ENCODE measurements at places on chromosomes 13 and 19.
A peak's percentile ranks its signal among the peaks of the same experiment; 100 is the strongest.

DNA sequence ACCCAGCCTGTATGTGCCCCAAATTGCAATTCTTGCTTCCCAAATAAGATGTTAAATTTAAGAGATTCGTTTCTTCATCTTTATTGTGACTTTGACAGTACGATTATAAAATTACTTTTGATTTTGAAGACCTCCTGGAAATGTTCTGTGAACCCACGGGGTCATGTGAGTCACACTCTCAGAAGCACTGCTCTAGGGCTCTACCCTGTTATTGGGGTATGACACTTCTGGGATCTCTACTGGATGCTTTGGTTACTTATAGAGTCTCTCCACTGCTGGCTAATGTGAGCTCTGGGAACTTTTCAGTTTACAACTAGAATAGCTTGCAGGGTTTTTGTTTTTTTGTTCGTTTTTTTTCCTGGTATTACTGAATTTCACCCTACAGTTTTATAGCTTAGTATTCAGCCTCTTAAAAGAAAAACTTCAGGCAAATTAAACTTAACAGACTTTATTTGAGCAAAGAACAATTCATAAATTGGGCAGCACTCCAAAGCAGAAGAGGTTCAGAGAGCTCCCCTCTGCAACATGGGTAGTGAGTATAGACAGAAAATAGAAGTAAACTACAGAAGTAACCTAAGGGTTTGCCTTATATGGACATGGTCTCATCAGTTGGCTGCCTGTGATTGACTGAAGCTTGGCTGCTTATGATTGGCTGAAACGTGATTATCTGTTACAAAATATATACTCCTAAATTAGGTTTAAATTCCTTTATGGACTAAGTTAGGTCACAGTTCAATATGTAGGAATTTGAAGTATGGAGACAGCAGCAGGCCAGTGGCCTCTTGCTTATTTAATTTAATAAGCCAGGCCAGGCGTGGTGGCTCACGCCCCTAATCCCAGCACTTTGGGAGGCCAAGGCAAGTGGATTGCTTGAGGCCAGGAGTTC is 28.5 kb upstream of the PSPC1 start:
- no peak for DNase-seq

DNA sequence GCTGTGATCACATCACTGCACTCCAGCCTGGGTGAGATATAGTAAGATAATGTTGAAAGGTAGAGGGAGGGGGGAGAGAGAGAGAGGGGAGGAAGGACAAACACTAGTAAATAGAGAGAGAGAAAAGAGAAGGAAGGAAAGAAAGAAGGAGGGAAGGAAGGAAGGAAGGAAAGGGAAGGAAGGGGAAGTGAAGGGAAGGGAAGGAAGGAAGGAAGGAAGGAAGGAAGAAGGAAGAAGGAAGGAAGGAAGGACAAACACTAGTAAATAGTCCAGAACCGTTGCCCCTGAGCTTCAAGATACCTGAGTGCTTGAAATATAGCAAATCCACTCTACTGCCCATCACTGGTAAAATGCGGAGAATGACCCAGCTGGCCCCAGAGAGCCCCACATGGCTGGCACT is 156.5 kb upstream of the ZNF507 start:
- DNase-seq, result no peak

- peak; percentile 51 for DNase-seq
These were observed 23.2 kb upstream of the GTF3A start for GRCh38 chr13:27401210-27401609.

GRCh38 chr13:67343777-67344176 is 113.6 kb upstream of the PCDH9 start:
- no peak for DNase-seq

DNA sequence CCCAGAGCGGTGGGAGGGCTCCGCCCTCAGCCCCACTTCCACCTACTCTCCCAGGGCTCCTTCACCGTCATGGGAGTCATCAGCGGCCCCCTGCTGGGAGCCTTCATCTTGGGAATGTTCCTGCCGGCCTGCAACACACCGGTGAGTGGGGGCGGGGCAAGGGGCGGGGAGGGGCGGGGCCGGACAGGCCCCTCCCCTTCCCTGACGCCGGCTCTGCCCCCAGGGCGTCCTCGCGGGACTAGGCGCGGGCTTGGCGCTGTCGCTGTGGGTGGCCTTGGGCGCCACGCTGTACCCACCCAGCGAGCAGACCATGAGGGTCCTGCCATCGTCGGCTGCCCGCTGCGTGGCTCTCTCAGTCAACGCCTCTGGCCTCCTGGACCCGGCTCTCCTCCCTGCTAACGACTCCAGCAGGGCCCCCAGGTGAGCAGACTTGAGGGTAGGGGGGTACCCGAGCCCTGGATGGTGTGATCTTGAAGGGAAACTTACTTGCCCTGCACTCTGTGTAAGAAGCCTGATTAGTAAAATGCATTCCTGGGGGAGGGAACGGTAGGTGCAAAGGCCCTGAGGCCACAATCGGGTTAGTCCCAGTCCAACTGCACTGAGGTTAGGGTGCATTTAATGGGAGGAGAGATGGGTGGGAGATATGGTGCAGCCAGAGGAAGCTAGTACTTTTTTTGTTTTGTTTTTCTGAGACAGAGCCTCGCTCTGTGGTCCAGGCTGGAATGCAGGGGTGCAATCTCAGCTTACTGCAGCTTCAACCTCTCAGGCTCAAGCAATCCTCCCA is 12.1 kb downstream of the SLC5A5 start:
- DNase-seq, result no peak

GRCh38 chr19:19368087-19368486 is 37.4 kb upstream of the GATAD2A start:
- no peak for DNase-seq

GRCh38 chr19:6238643-6239281 is 41.0 kb downstream of the MLLT1 start:
- peak; percentile 80 for DNase-seq

DNA sequence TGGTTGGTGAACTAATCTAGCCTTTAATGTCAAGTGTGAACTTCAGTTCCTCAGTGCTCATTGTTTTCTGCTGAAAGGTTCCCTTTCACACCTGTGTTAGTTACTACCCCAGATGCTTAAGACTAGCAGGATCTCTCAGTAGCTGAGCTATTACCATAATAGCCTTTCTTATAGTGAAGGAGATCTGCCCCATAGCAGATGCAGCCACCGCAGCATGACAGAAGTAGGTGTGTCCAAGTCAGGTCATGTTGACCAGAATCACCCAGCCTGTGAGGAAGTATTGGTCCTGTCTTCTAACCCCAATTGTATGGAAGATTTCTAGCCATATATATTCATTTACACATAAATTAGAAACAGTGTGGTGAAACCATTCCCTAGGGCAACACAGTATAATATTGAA is 37.3 kb downstream of the ZAR1L start:
- DNase-seq, result no peak

- DNase-seq, result no peak
These were observed 111.5 kb upstream of the DIAPH3 start for GRCh38 chr13:60275208-60275607.

DNA sequence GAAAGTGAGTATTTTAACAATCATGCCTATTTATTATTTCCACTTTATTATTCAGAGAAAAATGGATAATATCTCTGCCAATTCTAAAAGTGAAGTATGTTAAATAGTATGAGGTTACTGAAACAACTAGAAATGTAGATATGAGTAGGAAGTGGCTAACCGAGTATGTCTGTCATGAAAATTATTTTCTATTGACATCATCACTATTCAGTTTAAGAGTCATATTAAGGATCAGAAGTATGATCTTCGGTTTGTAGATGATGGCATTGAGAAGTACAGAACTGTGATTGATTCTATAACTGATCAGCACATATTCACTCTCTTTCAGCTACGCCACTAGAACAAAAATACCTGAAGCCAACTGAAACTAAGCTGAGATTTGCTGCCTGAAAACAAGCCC is 146.4 kb upstream of the SLITRK5 start:
- DNase-seq, result no peak

GRCh38 chr13:79382545-79383275 is 23.3 kb downstream of the RBM26 start:
- no peak for DNase-seq

- no peak for DNase-seq
These were observed 15.5 kb downstream of the KASH5 start for GRCh38 chr19:49403404-49404187.

GRCh38 chr19:53394522-53394973 is 401 bp upstream of the ZNF765 start:
- DNase-seq, result peak; percentile 75

DNA sequence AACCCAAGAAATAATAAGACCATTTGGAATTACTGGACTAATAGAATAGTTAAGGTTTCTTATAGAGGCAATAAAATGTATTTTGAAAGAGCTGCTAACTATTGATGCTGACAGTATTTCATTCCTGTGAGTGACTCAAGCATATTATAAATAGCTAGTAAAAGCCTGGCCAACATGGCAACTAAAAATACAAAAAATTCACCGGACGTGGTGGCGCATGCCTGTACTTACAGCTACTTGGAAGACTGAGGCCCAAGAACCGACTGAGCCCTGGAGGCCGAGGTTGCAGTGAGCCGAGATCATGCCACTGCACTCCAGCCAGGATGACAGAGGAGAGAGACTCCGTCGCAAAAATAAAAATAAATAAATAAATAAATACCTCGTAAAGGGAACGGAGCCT is 5.4 kb upstream of the ICAM3 start:
- DNase-seq, result no peak

DNA sequence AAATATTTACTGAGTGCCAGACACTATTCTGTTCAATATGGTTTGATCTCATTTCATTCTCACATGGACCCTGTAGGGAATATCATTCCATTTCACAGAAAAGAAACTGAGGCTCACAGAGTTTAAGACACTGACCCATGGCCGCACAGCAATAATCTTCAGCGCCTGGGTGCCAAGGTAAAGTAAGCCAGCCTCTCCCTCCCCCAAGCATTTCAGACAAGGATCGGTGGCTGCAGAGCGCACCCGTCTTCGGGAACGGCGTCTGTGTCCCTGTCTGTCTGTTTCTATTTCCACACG is 4.3 kb upstream of the PDE4A start:
- DNase-seq, result no peak

DNA sequence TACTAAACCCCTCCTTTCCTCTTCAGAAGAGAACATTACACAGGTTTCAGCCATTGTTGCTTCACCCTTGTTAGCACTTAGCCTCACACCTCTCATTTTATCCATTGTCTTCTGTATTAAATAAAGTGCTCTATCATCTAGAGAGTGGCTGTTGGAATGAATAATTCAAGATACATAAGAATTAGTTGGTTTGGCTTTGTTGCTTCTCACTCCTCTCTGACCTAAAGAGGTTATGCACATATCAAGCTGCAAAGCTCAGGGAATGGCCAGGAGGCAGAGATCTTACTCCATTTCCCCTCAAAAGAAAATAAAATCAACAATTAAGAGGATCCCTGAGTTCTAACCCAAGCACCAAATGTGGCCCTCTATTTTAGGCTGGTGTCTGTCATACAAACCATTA is 79.7 kb downstream of the DCT start:
- no peak for DNase-seq

DNA sequence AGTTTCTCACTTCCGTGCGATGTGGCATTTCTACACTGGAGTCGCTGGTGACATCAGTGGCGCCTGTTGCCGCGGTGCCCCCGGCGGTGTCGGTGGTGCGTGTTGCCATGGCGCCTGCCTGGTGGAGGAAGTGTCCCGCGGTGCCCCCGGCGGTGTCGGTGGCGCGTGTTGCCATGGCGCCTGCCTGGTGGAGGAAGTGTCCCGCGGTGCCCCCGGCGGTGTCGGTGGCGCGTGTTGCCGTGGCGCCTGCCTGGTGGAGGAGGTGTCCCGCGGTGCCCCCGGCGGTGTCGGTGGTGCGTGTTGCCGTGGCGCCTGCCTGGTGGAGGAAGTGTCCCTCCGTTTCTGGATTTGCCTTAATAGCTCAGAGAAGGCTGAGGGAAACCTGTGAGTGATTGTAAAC is 127.6 kb downstream of the KDM4B start:
- DNase-seq, result no peak

GRCh38 chr13:112117258-112117954 is 50.5 kb downstream of the SOX1 start:
- no peak for DNase-seq

DNA sequence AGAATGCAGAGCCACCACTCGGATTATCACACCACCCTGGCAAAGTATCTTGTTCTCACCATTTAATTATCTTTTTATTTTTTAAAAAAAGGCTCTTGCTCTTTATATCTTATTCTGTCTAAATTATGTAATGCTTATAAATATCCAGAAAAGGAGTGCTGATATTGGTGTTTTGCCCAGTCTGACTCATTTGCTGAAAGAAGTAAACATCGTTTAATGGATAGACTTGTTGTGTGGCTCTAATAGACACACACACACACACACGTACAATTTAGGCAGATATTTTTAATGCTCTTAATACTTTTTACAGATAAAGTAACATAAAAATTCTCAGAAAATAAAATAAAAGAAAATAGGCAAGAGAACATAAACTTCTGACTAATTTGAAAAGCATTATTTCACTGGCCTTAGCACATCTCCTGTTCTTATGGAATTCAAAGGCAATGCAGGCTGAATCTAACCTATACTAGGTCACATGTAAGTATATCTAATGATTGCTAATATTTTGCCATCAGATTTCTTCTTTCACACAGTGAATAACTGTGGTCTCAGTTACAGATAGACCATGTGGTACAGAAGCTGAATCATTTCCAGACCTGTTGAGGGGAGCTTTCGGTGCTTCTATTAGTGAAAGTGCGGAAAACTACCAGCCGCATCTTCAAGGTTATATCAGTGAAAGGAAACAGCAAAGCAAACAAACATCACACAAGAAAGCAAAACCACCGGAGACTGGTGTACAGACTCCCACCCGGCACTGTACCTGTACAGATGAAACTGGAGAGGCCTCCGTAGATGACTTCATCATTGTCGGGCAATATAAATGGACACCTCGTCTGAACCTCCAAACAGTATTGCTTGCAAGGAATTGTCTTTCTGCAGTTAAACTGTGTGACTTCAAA is 642.1 kb upstream of the ARGLU1 start:
- no peak for DNase-seq

DNA sequence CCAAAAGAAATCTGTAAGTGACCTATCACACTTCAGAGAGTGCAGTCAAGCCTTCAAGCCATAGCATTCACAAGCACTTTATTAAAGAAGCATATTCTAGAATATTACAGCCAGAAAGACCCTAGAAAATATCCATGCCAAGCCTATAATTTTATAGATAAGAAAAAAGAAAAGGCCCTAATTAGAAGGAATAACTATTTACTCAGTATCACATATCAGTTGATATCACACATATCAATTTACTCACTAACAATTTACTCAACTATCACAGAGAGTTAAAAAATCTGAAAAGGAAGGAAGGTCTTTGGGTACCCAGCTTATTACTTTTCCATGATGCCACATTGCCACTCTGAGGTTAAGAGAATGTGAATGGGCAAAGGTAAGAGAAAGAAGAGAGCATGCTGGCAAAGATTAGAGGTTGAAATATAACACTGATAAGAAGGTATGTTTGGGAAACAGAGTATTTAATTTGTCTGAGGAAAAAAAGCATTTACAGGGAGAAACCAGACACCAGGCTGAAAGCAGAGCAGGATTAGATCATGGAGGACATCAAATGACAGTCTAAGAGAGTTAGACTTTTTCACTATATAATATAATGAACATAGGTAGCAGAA is 186.2 kb downstream of the VWA8 start:
- no peak for DNase-seq

- no peak for DNase-seq
These were observed 279.5 kb downstream of the POU4F1 start for GRCh38 chr13:78323848-78324247.
